ENCODE measurements at places on chromosomes 5 and 9. TPM values are rescaled to one million over a fixed set of nuclear protein-coding genes. Genes with fewer than 3 reads are reported as not detected.

SPINK4 gene
- total RNA-seq: not detected

ANKRD20A1 gene
- total RNA-seq: 0.61 TPM

FBP2 gene
- not detected for total RNA-seq

CREB3 gene
- 44.1 TPM for total RNA-seq

GOLM1 gene
- total RNA-seq: 20.3 TPM

LCP2 gene
- not detected for total RNA-seq

GALNT12 gene
- total RNA-seq: 0.81 TPM

ARHGEF28 gene
- total RNA-seq: 134 TPM

C5orf58 gene
- not detected for total RNA-seq

EQTN gene
- 0.27 TPM for total RNA-seq

OR1J2 gene
- total RNA-seq: not detected

C9orf85 gene
- total RNA-seq: 9.7 TPM

CCDC183 gene
- not detected for total RNA-seq

SMIM33 gene
- total RNA-seq: not detected

GABBR2 gene
- not detected for total RNA-seq

THBS4 gene
- total RNA-seq: 1.1 TPM

INSL4 gene
- not detected for total RNA-seq

ORM2 gene
- total RNA-seq: not detected

SLC34A3 gene
- total RNA-seq: not detected

CER1 gene
- total RNA-seq: not detected

CTNND2 gene
- total RNA-seq: 0.18 TPM

PDE8B gene
- not detected for total RNA-seq

SLC23A1 gene
- total RNA-seq: not detected

Data from foreskin keratinocyte (primary cell).